Epithelial cell of proximal tubule (primary cell): ENCODE measurements at places on chromosomes 7 and 10. TPM values are rescaled to one million over a fixed set of nuclear protein-coding genes. Genes with fewer than 3 reads are reported as not detected.

Gene PRR15
- 8.1 and 14.0 TPM in 2 replicates for total RNA-seq

Gene GPNMB
- 10.6 and 10.9 TPM in 2 replicates for total RNA-seq

DNA sequence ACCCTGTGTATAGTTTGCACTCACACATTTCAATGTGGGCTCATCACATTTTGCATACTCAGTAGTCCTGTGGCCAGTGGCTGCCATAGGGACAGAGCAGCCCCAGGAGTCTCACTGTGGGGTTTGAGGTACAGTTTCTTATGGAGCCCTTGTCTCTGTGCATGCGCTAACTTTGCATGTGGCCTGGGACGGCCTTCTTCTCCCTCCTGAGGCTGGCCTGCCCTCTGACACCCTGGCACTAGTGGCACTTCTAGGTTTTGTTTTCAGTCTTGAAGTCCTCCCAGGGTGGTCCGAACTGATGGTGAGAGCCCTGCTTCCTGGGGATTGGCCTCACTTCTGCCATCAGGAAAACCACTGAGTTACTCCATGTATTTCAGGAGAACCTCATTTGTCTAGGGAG, 21.2 kb downstream of the NACAD start:
- DNase-seq: no peak

GRCh38 chr10:33070101-33070500, 112.1 kb upstream of the ITGB1 start:
- no peak for DNase-seq

GRCh38 chr7:40805361-40805760, 670.6 kb downstream of the SUGCT start:
- no peak for DNase-seq

DNA sequence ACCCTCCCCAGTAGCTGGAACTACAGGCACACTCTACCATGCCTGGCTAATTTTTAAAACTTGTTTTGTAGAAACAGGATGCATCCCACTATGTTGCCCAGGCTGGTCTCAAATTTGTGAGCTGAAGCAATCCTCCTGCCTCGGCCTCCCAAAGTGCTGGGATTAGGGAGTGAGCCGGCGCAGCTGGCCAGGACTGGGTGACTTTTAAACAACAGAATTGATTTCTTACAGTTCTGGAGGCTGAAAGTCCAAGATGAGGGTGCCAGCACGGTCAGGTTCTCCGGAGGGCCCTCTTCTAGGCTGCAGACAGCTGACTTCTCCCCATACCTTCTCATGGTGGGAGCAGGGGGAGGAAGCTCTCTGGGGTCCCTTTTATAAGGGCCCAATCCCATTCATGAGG, 75.2 kb upstream of the CHST15 start:
- DNase-seq: no peak
